ENCODE measurements at places on chromosomes 5 and 9.
A peak's percentile ranks its signal among the peaks of the same experiment; 100 is the strongest.

DNA sequence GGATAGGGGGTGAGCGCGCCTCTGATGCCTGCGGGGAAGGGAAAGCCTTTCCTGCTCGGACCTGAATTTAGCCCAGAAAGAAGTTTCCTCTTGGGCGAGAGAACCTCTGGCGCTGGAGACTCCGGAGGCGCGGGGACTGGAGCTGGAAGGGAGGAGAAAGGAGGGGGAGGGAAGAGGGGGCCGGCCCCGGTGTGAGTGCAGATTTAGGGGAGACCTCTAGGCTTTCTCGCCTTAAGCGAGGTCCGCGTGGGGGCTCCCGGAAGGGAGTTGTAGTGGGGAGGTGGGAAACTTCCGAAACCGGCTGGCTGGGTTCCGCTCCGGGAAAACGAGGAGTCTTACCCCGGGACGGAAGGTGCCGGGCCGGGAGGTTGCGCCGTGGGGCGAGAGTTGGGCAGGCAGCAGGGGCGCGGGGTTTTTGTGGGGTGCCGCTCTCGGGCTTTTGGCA is 1.3 kb downstream of the PCSK5 start:
- no peak for DNase-seq

DNA sequence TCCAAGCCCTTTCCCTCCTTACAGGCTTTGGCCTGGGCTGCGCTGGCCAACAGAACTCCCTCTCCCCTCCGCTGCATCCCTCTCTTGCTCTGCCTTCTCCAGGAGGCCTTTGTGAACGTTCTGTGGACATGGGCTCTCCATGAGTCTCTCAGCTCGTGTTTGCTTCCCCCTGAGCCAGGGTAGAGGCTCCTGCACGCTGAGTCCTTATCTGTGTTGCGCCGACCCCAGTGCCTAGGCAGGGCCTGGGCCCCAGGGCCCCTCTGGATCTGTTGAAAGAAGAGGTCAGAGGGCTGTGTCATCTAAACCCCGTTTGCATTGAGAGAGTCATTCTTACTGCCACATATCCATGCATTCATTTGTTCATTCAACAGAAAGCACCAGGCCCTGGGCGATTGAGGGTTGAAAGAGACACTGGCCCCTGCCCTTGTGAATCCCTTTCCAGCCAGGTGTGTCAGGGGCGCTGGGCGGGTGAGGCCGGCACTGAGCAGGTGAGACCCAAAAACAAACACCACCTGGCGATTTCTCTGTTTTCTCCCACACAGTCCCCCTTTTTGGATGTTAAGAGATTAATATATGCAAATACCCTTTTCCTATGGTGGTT is 111.2 kb upstream of the IER5L start:
- DNase-seq, result no peak

GRCh38 chr9:120388003-120388855 is 191.7 kb downstream of the CDK5RAP2 start:
- DNase-seq, result no peak

DNA sequence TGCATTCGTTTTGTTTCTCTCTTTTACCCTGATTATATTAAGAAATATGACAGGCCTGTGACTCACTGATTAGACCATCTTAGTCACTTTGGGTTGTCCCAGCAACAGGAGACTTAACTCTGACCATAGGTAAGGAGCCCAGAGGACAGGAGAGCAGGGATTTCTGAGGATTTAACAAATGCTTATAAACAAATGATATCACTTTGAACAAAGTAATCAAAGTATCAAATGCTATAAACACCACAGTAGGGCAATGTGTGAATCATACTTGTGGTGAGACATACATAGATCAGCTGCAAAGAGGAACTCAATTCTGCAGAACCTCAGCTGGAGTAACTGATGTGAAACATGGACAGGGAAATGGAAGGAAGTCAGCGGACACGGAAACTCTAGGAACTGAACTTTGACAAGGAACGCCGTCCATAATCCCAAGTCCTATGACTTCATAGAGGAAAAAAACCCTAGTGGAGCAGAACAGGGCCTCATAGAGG is 190.6 kb upstream of the MSX2 start:
- peak; percentile 96 for DNase-seq

- DNase-seq, result no peak
Observed at GRCh38 chr9:72361217-72361616, 3.8 kb downstream of the ZFAND5 start.

DNA sequence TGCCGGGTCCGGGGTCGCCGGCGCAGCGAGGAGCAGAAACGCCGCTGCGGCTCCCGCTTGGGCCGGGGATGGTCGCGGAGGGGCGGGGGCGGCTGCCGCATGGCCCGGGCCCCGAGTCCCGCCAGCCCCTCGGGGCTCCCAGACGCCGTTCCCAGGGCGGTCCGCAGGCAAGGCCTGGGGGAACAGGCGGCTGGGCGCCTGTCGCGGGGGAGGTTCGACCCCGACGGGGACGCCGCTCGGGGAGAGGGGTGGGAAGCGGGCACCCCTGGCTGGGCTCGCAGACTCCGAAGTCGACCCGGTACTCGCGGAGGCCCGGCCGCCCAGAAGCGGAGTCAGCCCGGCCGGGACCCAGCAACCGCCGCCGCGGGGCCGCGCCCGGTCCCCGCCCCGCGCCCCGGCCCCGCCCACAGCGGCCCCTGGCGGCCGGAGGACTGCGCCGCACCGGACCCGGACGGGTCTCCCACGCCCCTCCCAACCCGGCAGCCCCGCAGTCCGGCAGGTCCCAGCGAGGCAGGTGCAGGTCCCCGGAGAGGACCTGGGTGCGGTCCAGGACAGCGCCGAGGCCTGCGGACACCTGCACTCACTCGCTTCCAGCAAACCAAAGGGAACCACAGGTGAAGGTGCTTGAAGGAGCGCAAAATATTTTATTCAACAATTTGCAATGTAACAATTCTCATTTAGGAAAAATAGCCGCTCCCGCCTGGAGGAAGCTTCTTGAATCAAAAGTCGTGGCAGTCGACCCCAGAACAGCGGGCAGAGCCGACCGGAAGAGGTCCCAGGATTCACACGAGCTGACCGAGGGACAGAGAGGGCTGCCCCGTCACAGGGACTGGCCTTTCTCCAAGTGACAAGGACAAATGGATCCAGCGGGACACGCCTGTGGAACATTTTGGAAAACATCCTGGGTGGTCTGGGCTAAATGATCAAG is at the start of gene INPP5E:
INPP5E (minus strand) TSS at position 365 of the 928 bp plus-strand sequence. CDS start 426 bp downstream, outside the sequence.
- DNase-seq, result no peak

- DNase-seq, result no peak
Observed at GRCh38 chr9:108869092-108869725, 7.1 kb downstream of the ACTL7A start.

- no peak for DNase-seq
Observed at GRCh38 chr9:103802068-103802467, 292.0 kb upstream of the SMC2 start.

DNA sequence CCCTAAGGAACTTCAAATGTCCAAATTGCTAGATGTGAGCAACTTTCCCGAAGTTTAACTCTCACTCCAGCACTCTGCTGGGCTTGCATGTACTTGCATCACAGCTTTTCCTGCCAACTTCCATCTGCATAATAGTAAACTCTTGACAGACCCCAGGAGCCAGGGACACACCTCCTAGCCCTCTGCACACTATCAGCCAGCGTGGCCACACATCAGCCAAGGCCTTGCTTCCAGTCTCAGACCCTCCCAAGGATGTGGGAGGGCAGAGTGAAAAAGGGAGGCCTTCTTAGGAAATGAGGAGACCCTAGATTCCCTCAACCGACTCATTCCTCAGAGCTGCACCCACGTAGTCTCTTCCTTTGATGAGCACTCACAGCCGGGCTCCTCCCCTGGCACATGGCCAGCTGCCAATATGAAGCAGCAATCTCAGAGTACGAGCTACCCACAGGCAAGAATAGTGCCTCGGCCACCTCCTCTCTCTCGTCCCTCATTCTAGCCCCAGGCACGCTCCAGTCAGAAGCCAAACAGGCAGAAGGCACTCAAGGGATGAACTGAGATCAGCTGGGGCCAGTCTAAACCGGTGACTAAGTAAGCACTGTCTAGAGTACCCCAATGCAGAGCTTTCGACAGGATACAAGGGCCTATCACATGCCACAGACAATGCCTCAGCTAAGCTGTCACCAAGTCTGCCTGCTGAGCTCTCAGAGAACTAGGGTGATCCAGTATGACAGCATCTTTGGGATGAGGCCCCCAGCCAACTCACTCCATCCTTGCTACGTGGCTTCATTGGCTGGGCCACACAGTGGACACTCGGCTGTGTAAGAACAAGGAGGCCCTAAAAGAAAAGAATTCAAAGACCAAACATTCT is 2.3 kb downstream of the P4HA2 start:
- no peak for DNase-seq

- DNase-seq, result no peak
Observed at GRCh38 chr5:151167022-151167421, 9.4 kb upstream of the ANXA6 start.

DNA sequence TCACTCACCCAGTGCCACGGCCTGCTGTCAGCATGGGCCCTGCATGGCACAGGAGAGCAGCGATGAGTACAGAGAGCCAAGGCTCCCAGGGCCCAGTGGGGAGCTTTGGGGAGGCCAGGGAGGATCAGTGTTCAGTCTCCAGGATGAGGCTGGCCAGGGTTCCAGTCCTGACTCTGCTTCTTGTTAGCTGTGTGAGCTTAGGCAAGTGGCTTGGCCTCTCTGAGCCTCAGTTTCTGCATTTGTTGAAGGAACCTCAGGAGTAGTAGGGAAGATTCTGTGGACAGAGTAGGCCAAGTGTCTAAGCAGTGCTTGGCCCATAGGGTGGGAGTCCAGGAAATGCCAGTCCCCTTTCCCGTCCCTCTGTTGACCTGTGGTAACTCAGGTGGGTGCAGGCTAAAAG is 39.5 kb downstream of the ERGIC1 start:
- DNase-seq, result no peak

- no peak for DNase-seq
Observed at GRCh38 chr9:626596-626995, 214.9 kb upstream of the DMRT1 start.

DNA sequence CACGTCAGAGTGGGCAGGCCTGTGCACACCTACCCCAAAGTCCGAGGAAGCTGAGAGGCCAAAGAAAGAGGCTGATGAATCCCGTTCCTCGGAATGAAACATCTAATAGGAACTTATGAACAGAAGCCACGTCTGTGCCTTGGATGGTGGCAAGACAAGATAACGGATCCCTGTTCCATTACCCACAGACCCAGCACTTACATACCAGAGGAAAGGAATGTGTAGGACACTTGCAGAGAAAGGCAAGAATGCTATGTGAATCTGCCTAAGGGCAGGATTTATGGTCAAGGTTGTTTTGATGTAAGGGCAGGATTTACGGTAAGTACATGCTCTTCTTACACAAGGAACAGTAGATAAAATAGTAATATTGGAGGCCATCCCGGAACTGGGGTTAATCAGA is 93.2 kb downstream of the WDR41 start:
- DNase-seq, result no peak

GRCh38 chr5:85428426-85428934 is 1043.8 kb upstream of the EDIL3 start:
- no peak for DNase-seq

DNA sequence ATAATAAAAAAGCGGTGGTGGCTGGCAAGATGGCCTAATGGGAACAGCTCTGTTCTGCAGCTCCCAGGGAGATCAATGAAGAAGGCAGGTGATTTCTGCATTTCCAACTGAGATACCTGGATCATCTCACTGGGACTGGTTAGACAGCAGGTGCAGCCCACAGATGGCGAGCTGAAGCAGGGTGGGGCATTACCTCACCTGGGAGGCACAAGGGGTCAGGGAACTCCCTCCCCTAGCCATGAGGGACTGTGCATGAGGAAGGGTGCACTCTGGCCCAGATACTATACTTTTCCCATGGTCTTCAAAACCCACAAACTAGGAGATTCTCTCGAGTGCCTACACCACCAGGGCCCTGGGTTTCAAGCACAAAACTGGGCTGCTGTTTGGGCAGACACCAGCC is 45.6 kb upstream of the PTGER4 start:
- DNase-seq, result no peak

- no peak for DNase-seq
Observed at GRCh38 chr5:178301641-178302040, 69.0 kb upstream of the PHYKPL start.

DNA sequence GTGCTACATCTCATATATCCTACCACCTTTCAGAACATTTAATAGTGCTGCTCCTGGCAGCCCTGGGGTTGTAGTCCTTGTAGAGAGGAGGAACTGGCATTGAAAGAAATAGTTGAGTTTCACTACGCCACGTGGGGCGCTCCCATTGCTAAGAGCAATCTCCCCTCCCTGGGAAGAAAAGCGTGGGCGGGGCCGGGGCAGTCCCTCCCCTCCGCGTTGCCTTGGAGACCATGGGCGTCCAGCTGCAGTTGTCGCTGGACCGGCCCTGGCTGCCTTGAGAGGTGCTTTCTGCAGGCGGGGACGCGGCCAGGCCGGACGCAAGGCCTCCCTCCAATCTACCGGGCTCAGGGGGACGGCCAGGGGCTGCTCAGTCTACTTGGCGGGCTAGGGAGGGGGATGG is 368 bp upstream of the CCDC180 start:
- peak; percentile 41 for DNase-seq

- DNase-seq, result peak; percentile 46
Observed at GRCh38 chr5:72378639-72379289, 58.6 kb downstream of the PTCD2 start.

GRCh38 chr9:8754751-8755150 is 955.2 kb upstream of the DMAC1 start:
- no peak for DNase-seq

DNA sequence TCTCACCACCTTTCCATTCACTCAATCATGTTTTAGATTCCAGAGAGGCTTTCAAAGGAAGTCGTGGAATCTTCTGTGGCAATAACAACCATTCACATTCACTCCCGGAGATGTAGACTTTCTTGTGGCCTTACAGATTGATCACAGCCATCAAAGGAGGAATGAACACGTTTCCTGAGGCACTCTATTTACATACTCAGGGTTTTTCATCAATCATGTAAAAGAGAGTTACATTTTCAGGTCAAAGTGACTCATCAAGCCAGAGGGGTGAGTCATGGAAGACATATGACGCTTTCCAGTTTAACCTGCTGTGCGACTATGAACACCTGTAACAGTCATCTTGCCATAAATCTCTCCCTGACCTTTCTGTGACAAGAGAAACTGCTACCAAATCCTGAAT is 39.3 kb upstream of the RAD23B start:
- DNase-seq, result no peak

- DNase-seq, result no peak
Observed at GRCh38 chr5:149550268-149550583, 1.0 kb downstream of the CSNK1A1 start.

DNA sequence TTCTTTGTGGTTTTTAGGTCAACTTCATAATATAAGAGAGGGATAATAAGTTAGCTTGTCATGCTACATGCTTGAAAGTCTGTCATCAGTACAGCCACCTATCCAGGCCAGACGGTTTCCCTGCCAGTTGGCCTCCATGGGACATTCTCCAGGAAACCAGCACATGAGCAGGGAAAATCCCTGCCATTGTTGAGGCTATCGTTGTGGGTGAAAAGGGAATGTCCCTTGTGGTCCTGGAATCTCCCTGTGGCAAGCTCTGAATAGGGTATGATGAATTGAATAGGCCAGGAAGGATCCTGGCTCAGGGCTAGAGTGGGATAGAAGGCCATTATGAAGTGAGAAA is 12.3 kb downstream of the F2RL1 start:
- DNase-seq, result no peak

DNA sequence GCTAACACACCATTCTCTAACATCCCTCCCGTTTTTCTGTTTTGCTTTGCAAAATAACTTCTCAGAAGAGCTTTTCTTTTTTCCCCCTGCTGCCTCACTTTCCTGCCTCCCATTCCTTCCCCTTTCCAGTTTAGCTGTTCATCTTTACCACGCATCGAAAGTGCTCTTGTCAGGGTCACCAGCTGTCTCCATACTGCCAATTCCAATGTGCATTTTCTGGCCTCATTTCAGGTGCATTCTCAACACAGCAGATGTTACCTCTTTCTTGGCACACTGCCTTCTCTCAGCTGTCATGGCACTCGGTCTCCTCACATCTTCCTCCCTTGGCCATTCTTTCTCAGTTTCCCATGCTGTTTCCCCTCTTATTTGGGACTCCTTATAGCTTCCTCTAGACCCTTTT is 9.5 kb downstream of the ARSK start:
- no peak for DNase-seq
